ENCODE measurements at places on chromosomes 6 and 20.

- no peak for DNase-seq
Measured at GRCh38 chr6:26569433-26569764, 27.4 kb upstream of the ABT1 start.

DNA sequence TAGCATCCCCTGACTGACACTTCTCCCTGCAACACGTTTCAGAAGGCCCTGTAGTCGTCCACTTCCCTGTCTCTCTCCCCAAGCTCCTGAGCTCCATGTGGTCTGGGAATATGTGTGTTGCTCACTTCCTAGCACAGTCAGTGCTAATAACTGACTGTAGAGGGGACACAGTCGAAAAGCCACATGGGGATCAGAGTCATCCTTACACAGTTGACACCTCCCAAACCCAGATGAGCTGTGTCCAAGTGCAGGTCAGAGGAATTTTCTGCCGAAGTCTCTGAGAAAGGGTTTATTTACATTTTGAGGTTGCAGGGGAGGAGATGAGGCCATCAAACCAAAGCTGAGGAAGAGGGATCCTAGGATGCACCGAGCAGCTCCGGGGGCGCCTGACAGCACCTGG is 3.5 kb upstream of the ADAM33 start:
- no peak for DNase-seq

DNA sequence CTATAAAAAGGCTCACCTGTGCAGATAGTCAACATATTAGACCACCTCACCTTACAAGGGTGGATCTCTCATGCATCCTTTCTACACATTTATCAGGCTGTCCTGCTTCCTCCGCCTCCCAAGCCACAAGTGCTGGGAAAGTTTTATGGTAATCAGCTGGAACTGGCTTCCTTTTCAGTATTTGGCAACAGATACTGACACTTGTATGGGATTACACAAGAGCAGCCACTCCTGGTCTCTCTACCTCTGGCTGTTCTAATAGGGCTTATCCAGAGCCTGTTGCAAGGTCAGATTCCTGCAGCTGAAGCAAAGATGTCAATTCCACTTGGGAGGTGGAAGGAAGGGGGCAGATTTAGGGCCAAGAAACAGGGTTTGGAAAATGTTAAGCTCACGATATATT is 503 bp upstream of the GPLD1 start:
- DNase-seq = no peak

- no peak for DNase-seq
Measured at GRCh38 chr20:19834287-19834686, 76.2 kb downstream of the RIN2 start.

DNA sequence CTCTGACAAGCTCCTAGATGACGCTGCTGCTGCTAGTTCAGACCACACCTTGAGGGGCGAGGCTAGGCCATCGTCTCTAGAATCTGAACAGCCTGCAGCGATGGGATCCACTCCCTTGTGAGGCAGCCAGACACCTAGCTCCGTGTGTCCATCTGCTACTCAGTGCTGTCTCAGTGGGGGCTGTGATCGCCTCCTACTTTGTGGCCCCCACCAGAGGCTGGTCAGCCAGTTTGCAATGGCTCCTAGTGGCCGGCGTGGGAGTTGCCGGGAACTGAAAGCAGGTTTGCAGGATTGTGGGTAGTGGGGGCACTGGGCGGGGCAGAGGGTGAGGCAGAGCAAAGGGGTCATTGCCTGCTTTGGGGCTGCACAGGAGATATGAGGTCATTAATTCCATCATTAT is 2.8 kb downstream of the CCN5 start:
- DNase-seq = no peak

DNA sequence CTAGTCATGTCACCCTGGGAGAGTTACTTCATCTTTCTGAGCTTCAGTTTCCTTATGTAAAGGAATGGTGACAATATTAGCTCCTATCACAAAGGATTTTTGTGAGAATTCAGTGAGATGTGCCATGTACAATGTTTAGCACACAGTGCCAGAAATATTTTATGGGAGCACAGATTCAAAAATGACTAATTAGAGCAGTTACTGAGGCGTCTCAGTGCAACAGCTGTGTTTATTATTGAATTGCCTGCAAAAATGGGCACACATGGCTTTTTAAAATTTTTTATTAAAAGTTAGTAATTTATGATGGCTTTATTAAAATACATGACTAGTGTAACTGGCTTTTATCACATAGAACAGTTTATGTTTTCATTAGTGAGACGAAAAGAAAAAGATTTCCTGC is 134.3 kb upstream of the AHI1 start:
- DNase-seq = no peak

DNA sequence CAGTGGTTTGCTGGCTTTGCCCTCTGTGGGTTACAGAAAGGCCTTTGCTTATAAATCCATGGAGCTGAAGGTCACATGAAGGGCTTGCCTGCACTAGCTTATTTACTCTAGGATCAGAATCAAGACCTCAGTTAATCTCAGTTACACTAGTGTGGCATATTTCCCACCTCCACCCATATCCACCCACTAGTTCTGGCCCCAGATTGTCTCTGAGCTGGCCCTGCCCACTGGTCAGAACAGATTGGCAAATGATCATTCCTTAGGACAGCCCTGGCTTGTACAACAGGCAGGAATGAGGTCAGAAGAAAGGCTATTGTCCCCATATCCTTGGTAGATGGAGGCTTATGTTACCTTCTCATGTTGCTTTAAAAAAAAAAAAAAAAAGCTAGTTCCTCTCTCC is 33.3 kb upstream of the SASH1 start:
- DNase-seq = no peak

GRCh38 chr20:22762576-22763256 is 178.3 kb upstream of the FOXA2 start:
- no peak for DNase-seq

Data from T-helper 9 cell (primary cell).